M059J (cell line): ENCODE measurements at places on chromosomes 2 and 18.

GRCh38 chr18:31610286-31611205 lies 18.9 kb downstream of the TTR start:
- peak; percentile 12 for DNase-seq

- no peak for DNase-seq
These were observed 82.0 kb upstream of the PPM1B start for GRCh38 chr2:44086629-44087028.

- DNase-seq, result no peak
These were observed 199.2 kb downstream of the PTPRM start for GRCh38 chr18:7766346-7766745.

- peak; percentile 41 for DNase-seq
These were observed 35.4 kb upstream of the COL6A3 start for GRCh38 chr2:237449193-237449881.

DNA sequence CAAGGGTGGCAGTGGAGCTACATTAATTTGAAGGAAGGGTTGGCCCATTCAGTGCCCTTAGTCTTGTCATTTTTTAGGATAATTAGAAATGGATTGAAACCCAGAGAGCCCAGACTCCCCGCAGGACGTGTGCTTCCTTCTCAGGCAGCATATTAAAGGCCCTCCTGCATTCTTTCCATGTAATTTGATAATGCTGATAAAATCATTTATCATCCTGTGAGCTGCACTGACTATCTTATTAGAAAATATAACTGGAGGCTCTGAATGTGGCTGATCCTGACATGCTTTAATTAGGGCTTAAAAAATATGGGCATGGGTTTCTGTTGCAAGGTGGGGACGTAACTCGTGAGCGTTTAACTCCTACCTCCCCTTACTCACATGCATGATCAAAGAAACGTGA lies 148.1 kb downstream of the ACKR3 start:
- peak; percentile 43 for DNase-seq

DNA sequence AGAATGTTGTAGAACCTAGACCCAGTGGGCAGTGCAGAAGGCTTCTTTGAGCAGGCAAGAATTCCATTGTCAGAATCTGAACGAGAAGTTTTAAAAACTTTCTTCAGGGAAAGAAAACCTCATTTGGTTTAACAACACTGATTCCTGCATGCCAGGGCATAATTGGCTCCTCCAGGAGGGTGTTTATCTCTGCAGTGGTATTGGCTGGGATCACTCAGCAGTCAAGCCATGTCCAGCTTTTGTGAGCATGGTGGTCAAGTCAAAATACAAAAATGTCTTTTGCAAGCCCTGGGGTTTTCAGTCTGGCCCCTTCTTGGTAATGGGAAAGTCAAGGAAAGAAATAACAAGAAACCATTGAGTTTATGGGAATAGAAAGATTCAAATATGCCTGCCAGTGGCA lies 28.3 kb downstream of the FHOD3 start:
- no peak for DNase-seq
